SJSA1 (cell line): ENCODE measurements at places on chromosomes 3 and 15. TPM values are rescaled to one million over a fixed set of nuclear protein-coding genes. Genes with fewer than 3 reads are reported as not detected.

Gene NR1I2
- 0.08 TPM in 1 of 2 replicates, not detected in the other for total RNA-seq

Gene SCAANT1
- not detected in 2 replicates for total RNA-seq

Gene WNT7A
- total RNA-seq: not detected in 2 replicates

DNA sequence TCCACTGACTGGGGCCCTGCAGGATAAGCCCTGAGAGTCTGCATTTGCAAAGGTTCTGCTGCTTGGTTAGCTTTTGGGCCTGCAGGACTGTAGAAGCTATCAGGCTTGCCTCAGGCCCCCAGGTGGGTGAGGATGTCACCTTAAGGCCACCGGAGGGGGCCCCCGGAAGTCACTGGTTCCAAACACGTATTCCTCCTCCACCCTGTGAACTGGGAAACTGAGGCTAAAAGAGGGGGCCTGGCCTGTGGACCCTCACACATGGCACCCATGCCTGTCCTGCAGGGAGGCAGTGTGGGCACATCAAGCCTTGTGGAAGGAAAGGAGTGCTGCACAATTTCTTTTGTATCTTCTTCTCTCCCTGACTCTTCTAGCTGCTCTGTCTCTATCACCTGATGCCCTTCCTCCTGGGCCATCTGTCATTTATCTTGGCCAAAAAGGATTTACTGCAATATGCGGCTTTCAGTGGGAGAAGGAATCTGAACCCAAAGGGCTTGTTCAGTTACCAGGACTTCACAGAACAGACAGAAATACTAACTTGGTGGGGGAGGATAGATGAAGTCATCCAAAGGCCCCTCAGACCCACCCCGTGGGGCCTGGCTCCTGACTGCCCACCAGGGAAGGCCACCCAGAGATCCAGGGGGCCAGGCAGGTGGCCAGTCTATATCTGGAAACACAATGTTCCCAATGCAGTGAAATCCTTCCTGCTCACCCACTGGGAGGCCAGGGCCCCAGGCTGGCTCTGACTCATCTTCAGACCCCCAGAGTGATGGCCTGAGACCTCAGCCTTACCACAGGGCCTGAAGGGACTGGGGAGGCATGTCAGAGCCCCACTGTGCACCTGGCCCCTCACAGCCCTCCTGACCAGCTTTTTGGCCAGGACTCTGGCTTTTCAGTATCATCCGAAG is 18.3 kb downstream of the UBAP1L start:
- DNase-seq: peak; percentile 97

- no peak for DNase-seq
Measured at GRCh38 chr3:170290194-170290593, 67.3 kb upstream of the SKIL start.

GRCh38 chr3:31485196-31485595 is 47.5 kb upstream of the STT3B start:
- no peak for DNase-seq

- DNase-seq: no peak
Measured at GRCh38 chr15:42071717-42072116, 22.6 kb downstream of the PLA2G4D start.

GRCh38 chr3:41717641-41718040 is 244.3 kb downstream of the ULK4 start:
- DNase-seq: no peak
